ENCODE measurements at places on chromosomes 12 and 14.

- DNase-seq: no peak
These were observed 283.8 kb downstream of the PAWR start for GRCh38 chr12:79406993-79407392.

DNA sequence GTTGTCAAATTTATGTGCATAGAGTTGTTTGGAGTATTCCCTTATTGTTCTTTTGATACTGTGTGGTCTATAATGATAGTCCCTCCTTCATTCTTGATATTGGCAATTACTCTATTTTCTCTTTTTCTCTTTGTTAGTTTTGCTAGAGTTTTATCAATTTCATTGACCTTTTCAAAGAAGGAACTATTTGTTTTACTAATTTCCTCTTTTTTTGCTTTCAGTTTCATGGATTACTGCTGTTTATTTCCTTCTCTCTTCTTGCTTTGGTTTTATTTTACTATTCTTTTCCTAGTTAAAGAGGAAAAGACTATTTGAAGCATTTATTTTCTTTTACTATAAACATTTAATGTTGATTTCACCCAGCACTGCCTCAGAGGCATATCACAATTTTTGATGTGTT, 250.9 kb upstream of the PELI2 start:
- no peak for DNase-seq

- DNase-seq: no peak
These were observed 129.9 kb downstream of the TMEM30B start for GRCh38 chr14:61151251-61151650.

GRCh38 chr14:92503756-92504491, 9.7 kb upstream of the RIN3 start:
- no peak for DNase-seq

DNA sequence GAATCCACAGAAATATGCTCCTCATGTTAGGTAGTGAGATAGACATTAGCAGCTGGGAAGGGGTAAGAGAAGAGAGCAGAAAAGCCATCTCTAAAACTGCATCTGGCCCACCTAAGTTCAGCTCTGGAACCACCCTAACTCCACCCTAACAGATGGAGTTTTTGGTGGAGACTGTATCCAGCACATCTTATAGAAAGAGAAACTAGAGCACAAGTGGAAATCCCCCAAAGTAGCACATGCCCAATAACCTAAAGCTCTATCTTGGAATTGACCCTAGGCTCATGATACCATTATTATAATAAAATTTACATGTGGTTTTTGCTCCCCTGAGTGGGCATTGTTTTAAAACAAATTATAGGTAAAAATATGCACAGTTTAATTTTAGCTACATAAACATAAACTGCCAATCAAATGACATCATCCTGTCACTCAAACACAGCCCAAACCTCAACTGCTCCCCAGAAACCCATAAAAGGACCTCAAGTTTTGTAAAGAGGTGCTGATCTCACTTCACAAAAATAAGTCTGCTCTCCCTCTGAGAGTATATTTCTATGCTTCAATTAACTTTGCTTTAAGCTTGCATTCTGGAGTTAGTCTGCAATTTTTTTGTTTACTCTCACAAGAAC, 206.4 kb downstream of the PIK3C2G start:
- DNase-seq: no peak

GRCh38 chr12:108616941-108617858, 16.5 kb downstream of the SELPLG start:
- peak; percentile 68 for DNase-seq

DNA sequence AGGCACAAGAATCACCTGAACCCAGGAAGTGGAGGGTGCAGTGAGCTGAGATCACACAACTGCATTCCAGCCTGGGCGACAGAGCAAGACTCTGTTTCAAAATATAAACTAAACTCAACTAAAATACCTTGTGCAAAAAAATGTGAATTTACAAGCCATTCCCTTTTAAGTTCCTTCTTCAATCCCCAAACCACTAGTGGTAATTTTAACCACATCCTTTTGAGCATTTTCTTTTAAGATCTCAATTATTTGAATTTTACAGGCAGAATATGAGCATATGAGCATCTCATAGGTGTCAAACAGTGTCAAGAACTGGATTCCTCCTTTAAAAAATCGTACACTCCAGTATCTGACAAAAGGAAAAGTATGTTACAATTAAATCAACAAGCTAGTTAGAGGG, 57.0 kb upstream of the NPFF start:
- DNase-seq: no peak

DNA sequence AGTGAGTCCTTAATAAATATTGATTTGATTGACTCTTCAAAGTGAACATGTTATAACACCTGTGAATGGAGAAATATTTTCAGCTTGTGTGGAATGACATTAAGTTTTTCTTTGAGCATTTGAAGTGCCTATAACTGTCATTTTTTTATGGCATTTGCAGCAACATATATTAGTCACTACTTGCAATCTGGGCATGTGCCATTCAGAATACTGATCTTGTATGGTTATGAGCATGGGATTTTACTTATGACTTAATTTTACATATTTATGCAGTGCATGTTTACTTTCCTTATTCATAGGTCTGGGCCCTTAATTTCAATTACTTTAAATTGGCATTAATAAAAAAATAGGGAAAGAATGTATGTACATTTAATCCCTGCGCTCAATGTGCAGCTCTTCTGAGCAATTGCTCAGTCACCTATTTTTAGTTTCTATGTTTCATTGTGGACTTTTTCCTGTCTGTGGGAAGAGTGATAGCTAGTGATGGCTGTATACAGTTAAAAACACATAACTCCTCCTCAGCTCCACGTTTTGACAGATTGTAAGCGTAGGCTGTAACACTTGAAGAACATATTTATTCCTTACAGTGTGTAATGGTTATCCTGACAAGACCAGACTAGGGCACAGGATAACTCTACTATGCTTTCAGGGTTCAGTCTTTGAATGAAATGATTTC, 339.6 kb downstream of the SNAPC1 start:
- no peak for DNase-seq

DNA sequence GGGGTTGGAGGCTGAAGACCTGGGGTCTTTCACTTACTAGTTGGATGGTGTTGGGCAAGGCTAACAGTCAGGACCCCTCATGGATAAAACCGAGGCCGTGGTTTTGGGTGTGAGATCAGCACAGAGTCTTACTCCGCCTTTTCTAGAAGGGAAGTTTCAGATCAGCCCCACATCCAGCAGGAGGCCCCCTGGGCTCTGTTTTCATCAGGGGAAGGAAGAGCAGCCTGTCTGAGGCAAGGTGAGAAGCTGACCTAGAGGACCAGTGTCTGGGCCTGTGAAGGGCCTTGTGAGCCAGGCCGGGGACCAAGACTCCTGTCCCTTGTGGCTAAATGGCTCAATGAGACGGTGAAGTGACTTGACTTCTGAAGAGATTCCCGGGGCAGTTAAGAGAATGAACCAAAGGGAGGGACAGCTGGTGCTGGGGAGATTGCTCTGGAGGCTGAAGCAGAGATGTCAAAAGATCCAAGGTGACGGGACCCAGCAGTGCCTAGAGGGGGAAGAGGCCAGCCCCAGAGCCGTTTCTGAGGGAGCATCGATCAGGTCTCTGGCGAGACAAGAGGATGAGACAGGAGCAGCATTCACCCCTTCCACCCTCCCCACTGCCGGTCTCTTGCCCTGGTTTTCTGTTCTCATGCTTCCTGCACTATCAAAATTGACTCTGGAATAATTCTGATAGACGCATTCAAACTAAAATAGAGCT, 40.1 kb upstream of the TSPAN9 start:
- DNase-seq: no peak

GRCh38 chr12:73277971-73278370, 1005.8 kb downstream of the TRHDE start:
- DNase-seq: no peak

GRCh38 chr12:52349196-52349595, 18.1 kb downstream of the KRT85 start:
- DNase-seq: no peak

DNA sequence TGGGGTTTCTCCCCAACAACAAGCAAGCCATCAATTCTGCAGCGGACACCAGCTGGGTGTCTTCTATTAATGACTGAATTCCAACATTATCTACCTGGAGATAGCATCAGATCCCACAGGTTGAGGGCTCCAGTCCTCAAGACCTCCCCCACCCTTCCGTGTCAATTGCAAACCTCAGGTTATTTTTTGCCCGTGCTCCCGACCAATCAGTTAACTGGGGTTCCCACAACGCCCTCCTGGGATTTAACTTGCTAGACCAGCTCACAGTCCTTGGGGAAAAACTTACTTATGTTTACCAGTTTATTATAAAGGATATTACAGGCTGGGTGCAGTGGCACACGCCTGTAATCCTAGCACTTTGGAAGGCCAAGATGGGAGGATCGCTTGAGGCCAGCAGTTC, 9.7 kb downstream of the DICER1 start:
- DNase-seq: no peak

DNA sequence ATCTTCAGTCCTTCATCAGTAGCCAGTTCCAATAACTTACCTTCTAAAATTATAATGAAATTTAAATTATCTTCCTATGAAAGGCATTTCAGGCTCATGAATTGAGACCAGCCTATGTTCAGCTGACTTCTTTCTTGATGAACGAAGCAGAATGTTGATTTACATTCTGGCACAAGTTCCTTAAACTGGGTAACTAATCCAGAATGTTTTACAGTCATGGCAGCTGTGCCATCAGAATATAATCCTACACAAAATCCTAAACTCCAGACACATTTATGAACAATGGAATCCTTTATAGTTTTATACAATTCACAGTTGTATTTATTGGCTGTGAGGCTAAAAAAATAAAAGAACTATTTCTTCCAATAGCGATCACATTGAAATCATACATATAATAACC, 97.3 kb upstream of the CPM start:
- DNase-seq: no peak

DNA sequence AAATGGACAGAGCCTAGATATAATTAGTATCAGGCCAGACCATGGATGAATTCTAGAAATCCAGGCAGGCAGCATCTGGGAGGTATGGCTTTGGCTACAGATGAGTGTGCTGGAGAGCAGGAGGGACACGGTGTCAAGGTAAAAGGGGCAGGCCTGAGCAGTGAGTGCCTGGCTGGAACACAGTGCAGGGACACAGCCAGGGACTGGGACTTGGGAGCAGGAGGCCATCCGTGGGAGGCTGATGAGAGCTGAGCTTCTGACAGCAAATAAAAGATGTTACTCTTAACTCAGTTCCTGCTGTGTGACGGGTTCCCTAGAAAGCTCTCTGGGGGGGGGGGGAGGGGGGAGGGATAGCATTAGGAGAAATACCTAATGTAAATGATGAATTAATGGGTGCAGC, 13.6 kb upstream of the LGALS3 start:
- DNase-seq: no peak

DNA sequence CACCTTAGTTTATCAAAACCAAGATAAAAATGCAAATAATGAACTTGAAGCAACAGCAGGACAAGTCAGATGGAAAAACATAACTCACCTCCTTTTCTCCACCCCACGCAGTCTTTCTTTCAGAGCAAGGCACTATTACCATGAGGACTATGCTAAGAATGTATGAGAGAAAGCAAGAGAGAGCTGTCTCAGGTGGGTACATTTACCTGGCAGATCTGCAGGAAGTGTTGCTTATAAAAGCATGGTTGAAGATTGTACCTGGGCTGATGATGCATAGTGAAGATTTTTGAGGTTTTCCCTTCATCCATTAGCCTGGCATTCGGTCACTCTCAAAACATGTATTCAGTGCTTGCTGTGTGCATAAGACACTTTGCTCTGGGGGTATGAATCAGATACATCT, 68.8 kb upstream of the IFNG-AS1 start:
- DNase-seq: no peak

DNA sequence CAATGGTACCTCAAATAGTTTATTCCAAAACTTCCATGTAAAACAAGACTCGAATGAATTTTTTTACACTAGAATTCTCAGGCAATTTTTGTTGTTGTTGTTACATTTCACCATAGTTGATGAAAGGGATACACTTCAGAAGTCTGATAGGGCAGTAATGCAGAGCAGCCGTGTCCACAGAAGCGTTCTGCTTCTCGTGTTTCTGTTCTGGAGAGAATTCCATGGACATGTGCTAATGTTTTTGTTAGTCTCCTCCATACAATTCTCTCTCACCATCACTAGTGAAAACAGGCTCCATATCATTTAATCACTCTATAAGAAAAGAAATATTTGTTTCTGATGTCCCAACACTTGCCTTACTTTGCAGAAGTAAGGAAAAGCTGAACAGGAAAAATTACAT, 606.1 kb downstream of the SLC16A7 start:
- DNase-seq: no peak

DNA sequence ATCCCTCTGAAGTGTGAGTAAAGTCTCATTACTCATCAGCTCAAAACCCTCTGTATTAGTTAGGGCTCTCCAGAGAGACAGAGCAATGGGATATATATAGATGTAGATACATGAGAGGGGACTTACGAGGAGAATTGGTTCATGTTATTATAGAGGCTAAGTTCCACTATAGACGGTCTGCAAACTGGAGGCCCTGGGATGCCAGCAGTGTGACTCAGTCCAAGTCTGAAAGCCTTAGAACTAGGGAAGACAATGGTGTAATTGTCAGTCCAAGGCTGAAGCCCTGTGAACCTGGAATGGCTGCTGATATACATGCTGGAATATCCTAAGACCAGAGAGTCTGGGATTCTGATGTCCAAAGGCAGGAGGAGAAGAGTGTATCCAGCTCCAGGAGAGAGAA, 57.3 kb upstream of the CEP83 start:
- DNase-seq: no peak

DNA sequence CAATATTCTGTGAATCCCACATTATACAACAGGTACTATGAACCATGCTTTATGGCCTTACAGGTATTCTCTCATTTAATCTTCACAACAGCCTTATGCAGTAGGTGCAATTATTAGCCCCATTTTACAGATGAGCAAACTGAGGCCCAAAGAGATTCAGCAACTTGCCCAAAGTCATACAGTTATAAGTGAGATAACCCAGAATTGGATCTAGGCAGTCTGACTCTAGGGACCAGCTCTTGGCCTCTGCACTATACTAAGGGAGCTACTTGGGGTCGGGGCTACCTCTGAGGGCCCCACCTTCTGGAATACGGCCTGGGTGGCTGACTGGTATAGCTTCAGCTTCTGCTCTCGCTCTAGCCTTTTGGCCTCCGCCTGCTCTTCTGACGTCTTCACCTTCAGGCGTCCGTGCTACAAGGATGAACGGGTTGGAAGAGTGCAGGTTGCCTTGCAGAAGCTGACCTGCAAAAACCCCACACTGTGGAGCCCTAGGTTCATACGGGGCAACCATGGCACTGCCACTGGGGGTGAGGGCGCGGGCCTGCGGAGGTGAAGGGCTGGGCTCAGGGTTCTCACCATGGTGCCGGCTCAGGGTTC, 762 bp downstream of the RABGGTA start:
- DNase-seq: no peak

- no peak for DNase-seq
These were observed 101.0 kb downstream of the DERA start for GRCh38 chr12:16012117-16012516.

GRCh38 chr12:88108021-88108420, 33.9 kb downstream of the CEP290 start:
- no peak for DNase-seq

DNA sequence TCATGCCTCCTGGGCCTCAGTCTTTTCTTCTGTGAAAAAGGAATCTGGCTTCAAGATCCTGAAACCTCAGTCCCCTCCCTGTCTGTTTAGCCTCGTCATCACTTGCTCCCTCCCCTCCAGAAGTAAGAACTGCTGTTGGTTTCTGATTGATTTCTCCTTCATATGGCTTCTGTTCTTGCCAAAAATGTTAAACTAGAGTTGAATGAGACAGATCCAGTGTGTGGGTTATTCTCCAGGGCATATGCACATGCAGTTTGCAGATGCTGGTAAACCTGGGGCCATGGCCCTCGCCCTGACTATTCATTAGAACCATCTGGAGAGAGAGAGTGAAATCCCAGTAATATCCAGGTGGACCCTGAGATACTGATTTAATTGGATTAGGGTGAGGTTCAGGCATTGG, 175.1 kb downstream of the TMEM132C start:
- DNase-seq: no peak

- peak; percentile 45 for DNase-seq
These were observed 7.1 kb upstream of the MRPL52 start for GRCh38 chr14:22822571-22823098.
